AG09319 (cell line): ENCODE measurements at places on chromosomes 4 and X.
A peak's percentile ranks its signal among the peaks of the same experiment; 100 is the strongest.

GRCh38 chr4:5409972-5410618 lies 298.3 kb downstream of the EVC2 start:
- no peak for DNase-seq

DNA sequence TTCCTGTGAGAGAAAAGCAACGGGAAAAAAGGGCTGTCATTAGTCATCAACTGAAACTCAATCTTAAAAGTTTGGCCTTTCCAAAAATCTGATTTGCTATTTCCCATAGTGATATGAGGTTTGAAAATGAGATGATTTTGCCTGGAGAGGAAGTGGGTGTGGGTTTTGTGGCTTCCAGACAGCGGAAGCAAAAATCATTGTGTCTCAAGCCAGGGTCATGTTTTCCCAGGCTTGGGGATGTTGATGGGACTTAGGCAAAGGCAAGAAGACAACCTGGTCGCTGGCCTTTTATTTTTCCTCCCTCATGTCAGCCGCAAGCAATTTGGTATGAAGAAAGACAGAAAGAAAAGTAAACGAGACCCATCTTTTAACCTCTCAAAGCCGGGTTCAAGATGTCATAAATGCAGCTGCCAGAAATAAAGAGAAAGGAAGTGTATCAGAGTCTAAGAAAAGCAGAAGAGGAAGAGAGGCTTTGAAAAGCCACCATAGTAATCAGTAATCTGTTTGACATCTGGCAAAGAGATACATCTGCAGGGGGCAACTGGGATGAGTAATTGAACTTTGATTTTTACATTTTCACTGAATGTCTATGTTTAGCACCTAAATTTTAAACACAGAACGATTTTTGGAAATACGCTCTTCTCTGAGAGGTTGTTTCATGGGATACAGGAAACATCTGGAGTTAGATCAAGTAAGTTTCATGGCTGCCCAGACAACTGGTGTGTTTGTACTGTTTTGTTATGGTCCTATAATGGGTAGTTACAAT lies 521.6 kb upstream of the SLIT2 start:
- no peak for DNase-seq

DNA sequence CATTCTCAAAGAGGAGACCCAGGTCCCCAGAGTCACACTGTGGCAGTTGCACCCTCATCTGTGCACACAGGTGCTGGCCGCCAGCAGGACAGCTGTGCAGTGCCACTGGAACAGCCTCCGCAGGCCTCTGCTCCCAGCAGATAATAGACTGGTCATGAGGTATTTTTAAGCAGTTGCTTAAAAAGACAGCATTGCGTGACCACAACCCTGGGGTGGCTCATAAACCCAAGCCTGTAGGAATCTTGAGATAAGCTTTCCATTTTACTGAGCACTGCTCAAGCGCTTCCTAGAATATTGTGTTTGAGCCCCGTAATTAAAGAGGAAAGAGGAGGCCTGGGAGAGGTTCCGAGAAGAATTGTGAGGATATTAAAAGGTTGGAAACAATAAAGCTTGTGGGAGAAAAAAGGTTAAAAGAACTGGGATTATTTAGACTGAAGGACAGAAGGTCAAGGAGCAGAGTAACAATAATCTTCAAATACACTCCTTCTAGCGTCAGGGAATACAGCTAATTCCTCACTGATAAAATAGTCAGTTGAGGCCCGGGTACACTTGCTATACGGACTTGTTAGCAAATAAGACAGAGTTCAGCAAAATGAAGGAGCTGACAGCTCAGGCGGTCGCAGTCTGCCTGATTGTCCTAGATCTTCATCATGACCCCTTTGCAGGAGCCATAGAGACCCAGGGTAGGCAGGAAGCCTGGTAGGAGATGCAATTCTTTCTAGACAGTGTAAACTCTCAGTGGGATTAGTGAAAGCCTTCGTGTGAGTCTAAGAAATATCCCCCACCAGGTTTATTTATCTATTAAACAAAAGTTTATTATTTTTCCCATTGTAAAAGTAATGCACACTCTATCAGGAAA lies 86.2 kb upstream of the KIT start:
- DNase-seq, result no peak

GRCh38 chrX:118164138-118164537 lies 47.5 kb upstream of the KLHL13 start:
- DNase-seq, result no peak

DNA sequence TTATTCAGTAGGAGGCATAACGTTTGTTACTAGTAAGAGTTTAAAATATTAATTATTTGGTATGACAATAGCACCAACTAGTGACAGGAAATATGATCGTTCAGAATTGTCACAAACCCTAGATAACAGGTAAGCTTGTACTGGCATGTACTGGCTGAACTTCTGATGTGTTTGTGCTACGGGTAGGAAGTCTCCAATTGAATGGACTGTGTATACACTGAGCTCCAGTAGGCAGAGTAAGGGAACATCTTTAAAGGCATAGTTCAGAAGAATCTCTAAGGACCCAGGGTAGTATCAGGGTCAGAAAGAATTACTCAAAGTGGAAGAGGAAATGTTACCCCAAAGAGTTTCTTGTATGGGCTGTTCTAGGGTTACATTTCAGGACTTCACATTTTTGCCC lies 230.4 kb downstream of the EDA2R start:
- no peak for DNase-seq

- no peak for DNase-seq
Observed at GRCh38 chrX:150715184-150715583, 22.0 kb downstream of the MTMR1 start.

DNA sequence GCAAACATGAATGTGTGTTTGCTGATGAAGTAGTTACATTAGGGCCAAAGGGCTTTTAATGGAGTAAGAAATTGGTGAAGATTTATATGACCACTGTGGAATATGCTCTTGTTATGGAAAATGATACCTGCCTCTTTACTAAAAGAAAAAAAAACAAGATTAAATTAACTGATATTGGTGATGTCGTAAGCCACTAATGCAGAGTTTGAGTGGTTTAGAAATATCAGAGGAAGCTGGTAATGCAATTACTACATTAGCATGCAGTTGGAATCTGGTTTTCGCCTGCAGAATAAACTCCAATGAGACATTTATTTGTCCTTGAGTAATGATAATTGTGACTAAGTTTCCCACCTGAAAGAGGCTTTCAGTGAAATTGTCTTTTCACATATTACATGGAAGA lies 597.9 kb downstream of the GALNTL6 start:
- DNase-seq, result no peak

- DNase-seq, result no peak
Observed at GRCh38 chrX:42119076-42119475, 195.7 kb upstream of the CASK start.

GRCh38 chrX:19863857-19864223 lies 23.6 kb downstream of the SH3KBP1 start:
- DNase-seq, result no peak

GRCh38 chr4:82753725-82754410 lies 44.7 kb downstream of the SCD5 start:
- no peak for DNase-seq

DNA sequence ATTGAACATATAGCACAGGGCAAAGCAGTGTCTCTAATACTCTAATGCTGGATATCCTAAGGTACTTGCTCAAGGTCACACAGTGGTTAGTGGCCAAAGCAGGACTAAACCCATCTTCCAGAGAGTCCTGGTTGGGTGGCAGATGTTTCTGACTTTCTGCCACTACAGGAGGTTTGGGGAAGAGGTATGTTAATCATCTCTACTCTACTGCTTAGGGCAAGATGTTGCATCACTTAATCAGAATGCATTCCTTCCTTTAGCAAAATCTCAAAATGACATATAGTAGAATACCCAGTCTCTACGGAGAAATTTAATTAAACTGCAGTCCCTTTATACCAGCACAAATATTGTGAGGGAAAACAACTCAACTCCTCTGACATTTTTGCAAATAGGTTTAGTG lies 190.7 kb upstream of the FAM241A start:
- no peak for DNase-seq

- no peak for DNase-seq
Observed at GRCh38 chr4:137981277-137981676, 260.9 kb downstream of the SLC7A11 start.

DNA sequence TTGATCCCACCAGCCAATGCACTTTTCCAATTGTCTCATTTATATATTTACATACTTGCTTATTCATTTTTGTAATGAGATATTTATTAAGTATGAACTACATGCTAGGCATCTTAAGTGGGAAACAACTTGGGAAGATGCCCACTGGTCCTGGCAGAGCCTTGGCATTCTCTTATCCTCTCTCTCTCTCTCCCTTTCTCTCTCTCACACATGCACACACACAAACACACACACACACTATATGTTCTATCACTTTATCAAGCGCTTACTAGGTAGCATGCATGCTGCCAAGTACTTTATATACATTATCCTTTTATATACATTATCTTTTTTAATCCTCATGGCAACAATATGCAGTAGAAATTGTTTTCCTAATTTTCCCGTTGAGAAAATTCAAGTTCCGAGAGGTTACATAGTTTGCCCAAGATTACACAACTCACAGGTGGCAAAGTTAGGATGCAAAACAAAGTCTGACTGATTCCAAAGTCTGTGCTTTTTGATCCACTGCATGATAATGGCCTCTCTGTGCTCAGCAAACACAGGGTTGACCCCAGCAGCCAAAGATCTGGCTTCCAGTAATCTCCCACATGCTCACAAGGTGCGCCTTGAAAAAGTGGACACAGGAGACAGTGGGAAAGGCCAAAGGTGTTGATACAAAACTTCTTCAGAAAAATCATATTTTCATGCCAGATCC lies 173.1 kb upstream of the KLF3 start:
- DNase-seq, result no peak

DNA sequence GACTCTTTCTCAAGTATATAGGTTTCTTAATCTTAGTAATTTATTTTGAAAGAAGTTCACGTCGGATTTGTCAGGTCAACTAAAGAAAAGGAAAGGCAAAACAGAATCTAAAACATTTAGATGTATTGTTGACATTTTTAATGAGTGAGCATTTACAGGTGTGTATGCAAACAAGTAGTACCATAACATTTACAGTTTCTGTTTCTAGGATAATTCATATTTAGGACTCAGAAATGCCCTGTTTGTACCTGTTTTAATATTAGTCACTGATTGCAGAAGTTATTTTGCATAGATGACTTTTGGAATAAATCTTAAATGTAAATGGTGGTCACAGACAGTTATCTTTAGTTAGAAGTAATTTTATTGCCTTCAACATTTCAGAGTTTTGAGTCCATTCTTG lies 151.3 kb upstream of the NUDT6 start:
- DNase-seq, result no peak

- DNase-seq, result no peak
Observed at GRCh38 chrX:150729956-150730355, 36.8 kb downstream of the MTMR1 start.

GRCh38 chr4:14184265-14184664 lies 556.7 kb upstream of the BOD1L1 start:
- peak; percentile 50 for DNase-seq

DNA sequence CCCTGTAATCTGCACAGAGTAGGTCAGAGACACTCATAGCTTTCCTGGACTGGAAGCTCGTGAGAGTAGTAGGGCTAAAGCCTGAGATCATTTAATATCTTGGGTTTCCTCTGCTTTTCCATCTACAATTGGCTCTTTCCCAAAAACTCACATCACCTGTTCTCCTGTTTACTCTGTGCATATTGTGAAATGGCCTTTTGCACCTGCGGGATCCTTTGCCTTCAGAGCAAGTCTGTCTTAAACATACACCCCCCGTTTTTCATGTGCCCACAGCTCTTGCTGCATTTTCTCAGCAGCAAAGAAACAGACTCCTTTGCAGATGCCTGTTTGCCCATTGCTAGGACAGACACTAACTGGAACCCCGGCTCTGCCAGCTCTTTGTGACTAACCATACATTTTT lies 608.3 kb upstream of the PCDH10 start:
- no peak for DNase-seq

DNA sequence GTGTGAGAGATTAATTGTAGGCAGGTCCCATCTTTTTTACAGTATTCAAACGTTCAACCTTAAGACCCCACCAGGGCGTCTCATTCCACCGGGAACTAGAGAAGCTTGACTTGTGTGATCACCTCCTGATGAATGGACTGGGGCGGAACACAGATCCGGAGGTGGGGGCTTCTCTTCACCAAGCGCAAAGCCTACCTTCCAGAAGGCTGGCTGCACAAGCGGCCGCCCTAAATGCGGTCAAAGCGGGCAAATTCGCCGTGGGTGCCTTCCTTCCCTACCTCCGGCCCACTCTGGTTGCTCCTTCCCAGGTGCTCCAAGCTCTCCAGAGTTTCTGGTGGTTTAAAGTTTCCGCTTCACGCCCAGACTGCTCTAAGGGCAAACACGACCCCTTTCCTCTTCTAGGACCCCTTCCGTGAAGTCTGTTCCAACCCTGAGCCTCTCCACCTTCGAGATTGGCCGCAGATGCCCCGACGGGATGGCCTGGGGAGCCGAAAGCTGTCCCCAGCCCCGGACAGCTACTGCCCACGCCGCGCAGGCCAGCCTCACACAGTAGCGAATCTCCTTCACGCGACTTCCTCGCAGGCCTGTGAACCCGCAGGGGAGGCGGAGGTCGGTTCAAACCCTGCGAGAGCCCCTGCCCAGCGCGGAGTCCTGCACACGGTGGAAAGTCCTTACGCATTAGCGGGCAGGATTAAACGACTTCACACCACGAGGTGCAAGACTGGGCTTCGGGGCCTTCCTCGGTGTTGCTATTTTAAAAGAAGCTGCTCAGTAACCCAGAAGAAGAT lies 1.6 kb upstream of the WWC2 start:
- DNase-seq, result no peak

GRCh38 chr4:10761903-10762302 lies 77.3 kb upstream of the CLNK start:
- DNase-seq, result no peak

- DNase-seq, result no peak
Observed at GRCh38 chr4:83011689-83012199, 1.1 kb upstream of the LIN54 start.

GRCh38 chr4:123325241-123325681 lies 71.3 kb upstream of the SPRY1 start:
- DNase-seq, result no peak

DNA sequence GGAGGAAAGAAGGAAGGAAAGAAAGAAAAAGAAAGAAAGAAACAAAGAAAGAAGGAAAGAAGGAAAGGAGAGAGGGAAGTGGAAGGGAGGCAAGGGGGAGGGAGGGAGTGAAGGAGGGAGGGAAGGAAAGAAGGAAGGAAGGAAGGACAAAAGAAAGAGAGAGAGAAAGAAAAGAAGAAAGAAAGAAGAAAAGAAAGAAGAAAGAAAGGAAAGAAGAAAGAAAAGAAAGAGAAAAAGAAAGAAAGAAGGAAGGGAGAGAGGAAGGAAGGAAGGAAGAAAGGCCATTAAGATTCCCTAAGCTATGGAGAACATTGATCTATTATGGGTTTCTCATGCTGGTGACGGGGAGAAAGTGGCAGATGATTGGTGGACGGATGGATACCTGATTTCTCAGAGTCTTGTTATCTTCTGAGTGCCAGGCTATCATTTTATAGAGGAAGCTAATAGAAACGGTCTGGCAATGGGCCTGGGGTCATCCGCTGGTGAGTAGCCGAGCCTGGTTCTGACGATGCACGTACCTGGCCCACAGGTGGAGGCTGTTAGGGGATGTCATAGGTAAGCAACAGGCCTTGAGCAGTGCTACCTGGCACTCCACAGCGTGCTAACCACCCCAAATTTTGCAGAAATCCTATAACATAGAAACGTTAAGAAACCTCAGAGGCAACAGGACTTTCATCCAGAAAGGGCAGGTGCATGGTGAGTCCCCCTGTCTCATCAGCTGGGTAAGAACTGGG lies 142.9 kb downstream of the SHOX start:
- no peak for DNase-seq

GRCh38 chrX:51614353-51615012 lies 4.2 kb downstream of the CENPVL3 start:
- DNase-seq, result no peak
